ENCODE measurements at places on chromosomes 13 and 19.

- no peak for DNase-seq
Observed at GRCh38 chr19:49468746-49469447, 5.1 kb upstream of the FLT3LG start.

GRCh38 chr13:101967781-101968180 is 434.1 kb downstream of the FGF14 start:
- DNase-seq = no peak

GRCh38 chr19:56637976-56638555 is 4.9 kb upstream of the SMIM17 start:
- DNase-seq = peak; percentile 72

- DNase-seq = no peak
Observed at GRCh38 chr19:10219678-10220077, 11.5 kb downstream of the S1PR2 start.

DNA sequence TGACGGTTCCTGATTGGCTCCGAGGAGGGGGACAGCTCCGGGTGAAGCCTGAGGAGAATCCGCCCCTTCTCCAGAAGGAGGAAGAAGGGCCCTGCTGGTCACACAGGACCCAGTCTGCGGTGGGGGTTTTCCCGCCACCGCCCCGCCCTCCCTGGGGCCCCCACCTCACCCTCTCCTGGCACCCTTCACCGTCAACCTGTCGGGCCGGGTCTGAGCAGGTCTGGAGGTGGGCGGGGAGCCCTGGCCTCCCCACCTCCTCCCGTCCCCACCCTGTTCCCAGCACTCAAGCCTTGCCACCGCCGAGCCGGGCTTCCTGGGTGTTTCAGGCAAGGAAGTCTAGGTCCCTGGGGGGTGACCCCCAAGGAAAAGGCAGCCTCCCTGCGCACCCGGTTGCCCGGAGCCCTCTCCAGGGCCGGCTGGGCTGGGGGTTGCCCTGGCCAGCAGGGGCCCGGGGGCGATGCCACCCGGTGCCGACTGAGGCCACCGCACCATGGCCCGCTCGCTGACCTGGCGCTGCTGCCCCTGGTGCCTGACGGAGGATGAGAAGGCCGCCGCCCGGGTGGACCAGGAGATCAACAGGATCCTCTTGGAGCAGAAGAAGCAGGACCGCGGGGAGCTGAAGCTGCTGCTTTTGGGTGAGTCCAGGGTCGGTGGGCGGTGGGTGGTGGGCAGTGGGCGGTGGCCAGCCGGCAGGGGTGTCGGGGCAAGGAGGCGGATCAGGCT is at the start of gene GNA15:
GNA15 (plus strand) TSS at position 73 of the 723 bp plus-strand sequence; CDS start at position 491, 418 bp downstream.
- no peak for DNase-seq

- DNase-seq = no peak
Observed at GRCh38 chr19:50315773-50316448, 13.3 kb downstream of the KCNC3 start.

GRCh38 chr13:19862481-19863313 is 752 bp downstream of the ZMYM5 start:
- peak; percentile 60 for DNase-seq

- DNase-seq = no peak
Observed at GRCh38 chr13:29547153-29547552, 48.3 kb downstream of the SLC7A1 start.

- DNase-seq = no peak
Observed at GRCh38 chr19:17806945-17807344, 12.0 kb downstream of the B3GNT3 start.

- no peak for DNase-seq
Observed at GRCh38 chr19:6817179-6817578, 44.7 kb downstream of the VAV1 start.

GRCh38 chr19:29616541-29616940 is 10.5 kb downstream of the POP4 start:
- no peak for DNase-seq
